ENCODE measurements at places on chromosomes 2 and 18.

DNA sequence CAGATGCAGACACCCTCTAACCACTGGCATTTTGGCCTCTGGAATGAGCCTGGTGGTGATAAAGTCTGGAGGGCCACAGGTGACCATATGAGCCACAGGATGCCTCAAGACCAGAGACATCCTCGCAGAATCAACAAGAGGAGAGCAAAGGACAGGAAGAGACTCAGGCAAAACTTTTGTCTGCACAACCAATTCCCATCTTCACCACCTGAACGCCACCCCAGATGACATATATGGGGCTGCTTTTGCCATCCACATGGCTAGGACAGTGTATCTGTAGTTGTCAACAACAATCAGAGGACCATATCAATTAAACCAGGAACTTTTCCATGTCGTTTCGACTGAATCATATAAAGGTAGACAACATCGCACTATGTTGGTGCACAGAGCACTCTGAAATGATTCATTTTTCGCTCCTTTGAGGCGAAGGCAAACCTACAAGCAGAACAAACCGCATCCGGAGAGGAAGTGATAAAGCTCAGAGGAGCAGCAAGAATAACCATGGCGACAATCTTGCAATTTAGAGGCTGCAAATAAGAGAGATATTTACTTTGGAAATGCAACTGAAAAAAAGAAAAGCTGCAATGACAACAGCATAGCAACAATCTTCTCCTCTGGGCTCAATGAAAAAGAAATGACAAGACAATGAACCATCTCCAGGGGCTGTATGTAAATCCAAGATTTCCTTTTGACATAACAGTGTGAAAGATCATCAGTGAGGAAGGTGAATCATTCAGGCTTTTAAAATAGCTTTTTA lies 204.5 kb downstream of the ARL4C start:
- no peak for DNase-seq

DNA sequence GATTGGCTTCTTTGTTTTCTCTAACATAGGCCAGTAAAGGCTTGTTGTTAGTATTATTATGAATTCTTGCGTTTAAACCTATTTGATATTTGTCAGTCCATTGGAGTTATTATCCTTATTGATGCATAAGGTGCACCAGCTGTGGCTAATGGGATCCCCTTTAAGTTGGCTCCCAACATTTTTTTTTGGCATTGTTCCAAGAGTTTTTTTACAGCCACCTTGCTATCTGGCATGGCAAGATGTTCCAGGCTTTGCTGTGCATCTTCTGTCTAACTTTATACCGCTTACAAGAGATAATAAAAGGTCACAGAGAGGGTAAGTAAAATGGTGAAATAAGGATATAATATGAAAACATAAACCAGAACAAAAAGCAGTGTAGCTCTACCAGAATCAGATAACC lies 157.5 kb upstream of the TACR1 start:
- DNase-seq = no peak

GRCh38 chr2:200305797-200306195 lies 697 bp upstream of the SPATS2L start:
- DNase-seq = peak; percentile 45

GRCh38 chr18:24372279-24372872 lies 25.2 kb downstream of the OSBPL1A start:
- DNase-seq = no peak

DNA sequence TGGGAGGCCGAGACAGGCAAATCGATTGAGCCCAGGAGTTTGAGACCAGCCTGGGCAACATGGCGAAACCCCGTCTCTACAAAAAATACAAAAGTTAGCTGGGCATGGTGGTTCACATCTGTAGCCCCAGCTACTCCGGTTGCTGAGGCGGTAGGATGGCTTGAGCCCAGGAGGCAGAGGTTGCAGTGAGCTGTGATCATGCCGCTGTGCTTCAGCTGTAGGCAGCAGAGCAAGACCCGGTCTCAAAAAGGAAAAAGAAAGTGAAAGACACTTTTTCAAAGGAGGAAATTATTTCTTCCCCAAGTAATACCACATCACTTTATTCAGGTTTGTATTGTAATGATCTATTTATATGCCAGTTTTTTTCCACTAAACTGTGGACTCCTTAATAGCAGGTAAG lies 35.7 kb upstream of the TAF4B start:
- no peak for DNase-seq

- no peak for DNase-seq
These were observed 15.4 kb downstream of the ZNF516 start for GRCh38 chr18:76479351-76480238.

DNA sequence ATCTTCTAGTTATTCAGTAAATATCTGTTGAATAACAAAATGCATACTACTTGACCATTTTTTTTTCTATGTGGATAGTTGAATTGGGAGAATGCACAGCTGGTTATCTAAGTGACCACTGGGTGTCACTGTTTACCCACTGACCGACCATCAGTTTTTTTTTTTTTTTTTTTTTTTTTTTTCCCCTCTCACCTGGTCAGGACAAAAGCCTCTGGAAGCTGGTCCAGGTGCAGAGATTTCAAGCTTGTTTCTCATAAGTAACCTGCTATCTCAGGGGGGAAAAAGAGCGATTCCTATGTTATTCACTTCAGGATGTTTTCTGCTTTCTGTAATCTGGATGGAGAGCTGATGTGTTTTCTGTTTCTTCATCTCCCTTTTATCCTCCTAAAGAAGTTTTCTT lies 256.0 kb downstream of the DCDC2C start:
- DNase-seq = peak; percentile 52

DNA sequence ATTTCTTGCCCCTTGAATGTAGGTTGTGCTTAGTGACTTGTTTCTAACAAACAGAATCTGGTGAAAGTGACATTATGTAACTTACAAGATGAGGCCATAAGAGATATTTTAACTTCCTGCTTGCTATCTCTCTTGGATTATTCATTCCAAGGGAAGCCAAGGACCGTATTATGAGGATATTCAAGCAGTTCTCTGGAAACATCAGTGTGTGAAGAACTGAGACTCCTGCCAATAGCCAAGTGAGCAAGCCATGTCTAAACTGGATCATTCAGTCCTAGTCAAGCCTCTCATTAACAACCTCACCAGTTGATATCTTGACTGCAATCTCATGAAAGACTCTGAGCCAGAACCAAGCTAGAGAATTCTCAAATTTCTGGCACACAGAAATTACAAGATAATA lies 765.1 kb upstream of the SLC8A1 start:
- DNase-seq = no peak

GRCh38 chr2:99238599-99238998 lies 16.9 kb downstream of the LYG2 start:
- no peak for DNase-seq

GRCh38 chr2:143146815-143147530 lies 17.8 kb downstream of the ARHGAP15 start:
- no peak for DNase-seq

GRCh38 chr2:37168217-37168981 lies 11.6 kb upstream of the EIF2AK2 start:
- peak; percentile 50 for DNase-seq

GRCh38 chr2:98555696-98556095 lies 52.6 kb downstream of the COA5 start:
- no peak for DNase-seq

- peak; percentile 70 for DNase-seq
These were observed 223.7 kb downstream of the CYP26B1 start for GRCh38 chr2:71923887-71924533.

DNA sequence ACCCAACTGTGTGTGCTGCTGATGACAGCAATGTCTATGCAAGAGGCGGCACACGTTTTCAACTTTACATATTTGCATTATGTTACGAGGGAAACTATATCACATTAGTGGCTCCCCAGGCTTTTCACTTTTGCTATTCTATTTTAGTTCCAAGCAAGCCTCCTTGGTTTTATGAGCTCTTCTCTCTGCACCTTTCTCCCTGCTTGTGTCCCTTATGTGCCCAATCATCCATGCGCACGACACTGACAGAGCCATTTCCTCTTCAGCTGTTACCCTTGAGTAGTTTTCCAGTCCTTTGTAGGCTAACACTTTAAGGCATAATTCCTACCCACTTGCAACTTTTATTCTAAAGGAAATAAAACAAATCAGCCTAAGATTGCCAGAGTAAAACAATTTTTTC lies 154.3 kb downstream of the TCF4 start:
- no peak for DNase-seq

DNA sequence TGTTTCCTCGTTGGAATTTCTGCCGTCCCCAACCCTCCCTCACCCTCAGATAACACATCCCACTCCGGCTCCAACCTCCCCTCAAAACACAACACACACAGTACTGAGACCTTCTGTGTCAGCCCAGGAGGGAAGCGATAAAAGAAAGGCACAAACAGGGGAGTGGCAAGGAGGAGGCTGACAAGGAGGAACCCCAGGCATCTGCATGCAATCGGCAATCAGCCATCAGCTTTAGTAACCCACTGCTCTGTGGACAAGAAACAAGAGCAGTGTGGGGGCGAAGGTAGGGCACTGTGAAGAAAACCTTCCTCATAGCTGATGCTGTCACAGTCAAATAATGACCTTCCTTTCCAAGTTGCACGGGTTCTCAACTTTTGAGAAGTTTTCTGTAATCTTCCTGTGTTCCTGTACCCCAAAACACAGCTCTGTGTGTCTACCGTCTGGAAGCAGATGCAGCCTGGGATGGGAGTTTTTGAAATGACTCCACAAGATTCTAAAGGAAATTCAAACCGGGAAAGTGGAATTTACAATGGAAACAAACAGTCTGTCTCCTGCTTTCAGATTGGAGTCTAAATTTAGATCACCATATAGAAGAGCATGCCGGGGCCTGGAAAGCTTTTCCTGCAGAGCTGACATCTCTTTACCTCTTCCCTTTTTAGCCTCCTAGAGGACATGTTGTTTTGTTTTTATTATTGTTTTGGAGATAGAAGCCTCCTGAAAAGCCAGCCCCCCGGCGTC lies 16.4 kb upstream of the LPIN2 start:
- no peak for DNase-seq

DNA sequence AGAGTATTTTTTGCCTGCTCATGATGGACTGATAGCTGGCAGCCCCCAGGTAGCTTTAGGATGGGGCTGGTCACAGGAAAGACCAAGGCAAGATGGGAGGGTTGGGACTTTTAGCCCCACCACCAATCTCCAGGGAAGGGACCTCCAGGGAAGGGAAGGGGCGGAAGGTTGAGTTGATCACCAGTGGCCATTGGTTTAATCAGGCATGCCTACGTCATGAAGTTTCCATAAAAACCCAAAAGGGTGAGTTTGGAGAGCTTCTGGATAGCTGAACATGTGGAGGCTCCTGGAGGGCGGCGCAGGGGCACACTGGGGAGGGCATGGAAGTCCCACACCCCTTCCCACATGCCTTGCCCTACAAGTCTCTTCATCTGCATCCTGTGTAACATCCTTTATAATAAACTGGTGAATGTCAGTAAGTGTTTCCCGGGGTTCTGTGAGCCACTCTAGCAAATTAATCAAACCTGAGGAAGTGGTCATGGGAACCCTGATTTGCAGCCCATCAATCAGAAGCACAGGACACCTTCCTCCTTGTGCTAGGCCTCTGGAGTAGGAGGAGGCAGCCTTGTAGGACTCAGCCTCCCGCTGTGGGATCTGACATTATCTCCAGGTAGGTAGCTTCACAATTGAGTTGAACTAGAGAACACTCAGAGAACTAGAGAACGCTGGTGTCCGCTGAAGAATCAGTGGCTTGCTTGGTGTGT lies 30.3 kb downstream of the RAB31 start:
- no peak for DNase-seq

GRCh38 chr2:200708943-200709342 lies 102.8 kb upstream of the BZW1 start:
- DNase-seq = no peak

- DNase-seq = no peak
These were observed 22.8 kb downstream of the GLI2 start for GRCh38 chr2:120758181-120759144.

DNA sequence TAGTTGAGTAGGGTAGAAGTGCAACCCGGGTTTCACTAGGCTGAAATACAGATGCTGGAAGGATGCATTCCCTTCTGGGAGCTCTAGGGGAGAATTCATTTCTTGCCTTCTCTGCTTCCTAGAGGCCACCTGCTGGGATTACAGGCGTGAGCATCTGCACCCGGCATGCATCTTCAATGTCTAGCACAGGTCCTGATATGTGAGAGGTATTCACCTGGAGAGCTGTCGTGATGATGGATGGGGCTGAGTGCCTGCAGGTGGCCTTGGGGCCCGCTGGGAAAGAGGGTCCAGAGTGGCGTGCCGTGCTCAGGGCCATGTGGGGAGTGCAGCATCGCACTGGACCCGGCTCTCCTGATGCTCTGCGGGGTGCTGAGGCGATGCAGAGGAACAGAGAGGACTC lies 6.6 kb upstream of the NTSR2 start:
- DNase-seq = no peak
